ENCODE measurements at places on chromosomes 4 and X.

GRCh38 chr4:158484173-158484885 lies 37.4 kb upstream of the RXFP1 start:
- DNase-seq, result no peak

DNA sequence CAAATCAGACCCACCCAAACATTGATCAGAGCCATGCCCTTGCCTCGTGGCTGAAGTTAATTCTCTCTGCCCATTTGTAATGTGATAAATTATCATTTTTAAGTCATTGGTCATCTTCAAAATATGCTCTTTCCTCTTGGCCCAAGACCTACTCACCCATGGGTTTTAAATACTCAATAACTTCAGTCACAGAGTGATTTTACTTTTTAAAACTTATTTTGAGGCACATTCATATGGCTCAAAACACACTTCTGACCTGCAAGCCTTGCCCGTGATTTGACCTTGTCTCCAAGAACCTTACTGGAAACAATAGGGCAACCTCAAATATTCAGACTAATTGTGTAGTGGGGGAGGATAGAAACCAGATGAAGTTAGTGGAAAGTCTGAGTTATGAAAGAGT lies 176.2 kb upstream of the LNX1 start:
- no peak for DNase-seq

- no peak for DNase-seq
Measured at GRCh38 chr4:101960431-101960830, 169.9 kb downstream of the BANK1 start.

DNA sequence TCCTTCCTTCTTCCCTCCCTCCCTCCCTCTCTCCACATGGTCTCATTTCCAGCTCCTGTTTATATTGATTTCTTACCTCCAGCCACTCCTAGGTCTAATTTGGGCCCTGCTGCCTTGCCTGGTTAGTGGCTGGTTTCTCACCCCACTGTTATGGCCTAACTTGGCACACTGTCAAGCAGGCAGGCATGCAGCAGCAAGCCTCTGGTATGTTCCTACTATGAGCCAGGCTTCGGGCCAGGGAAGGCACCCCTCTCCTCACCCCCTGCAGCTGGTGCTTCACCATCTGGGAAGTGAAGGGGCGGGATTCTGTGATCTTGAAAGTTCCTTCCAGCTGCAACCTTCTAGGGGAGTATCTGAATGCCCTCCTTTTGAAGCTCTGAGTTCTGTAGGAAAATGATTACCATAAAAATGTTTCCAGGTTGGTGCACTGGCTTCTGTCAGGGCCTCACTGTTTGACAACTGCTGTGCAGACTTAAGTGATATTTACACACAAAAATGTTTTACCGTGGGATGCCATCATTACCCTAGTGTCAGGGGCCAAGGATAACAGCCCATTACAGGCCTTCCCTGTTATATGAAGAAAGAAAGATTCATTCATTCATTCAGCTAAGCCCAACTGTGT lies 10.1 kb upstream of the VMA21 start:
- DNase-seq, result no peak

DNA sequence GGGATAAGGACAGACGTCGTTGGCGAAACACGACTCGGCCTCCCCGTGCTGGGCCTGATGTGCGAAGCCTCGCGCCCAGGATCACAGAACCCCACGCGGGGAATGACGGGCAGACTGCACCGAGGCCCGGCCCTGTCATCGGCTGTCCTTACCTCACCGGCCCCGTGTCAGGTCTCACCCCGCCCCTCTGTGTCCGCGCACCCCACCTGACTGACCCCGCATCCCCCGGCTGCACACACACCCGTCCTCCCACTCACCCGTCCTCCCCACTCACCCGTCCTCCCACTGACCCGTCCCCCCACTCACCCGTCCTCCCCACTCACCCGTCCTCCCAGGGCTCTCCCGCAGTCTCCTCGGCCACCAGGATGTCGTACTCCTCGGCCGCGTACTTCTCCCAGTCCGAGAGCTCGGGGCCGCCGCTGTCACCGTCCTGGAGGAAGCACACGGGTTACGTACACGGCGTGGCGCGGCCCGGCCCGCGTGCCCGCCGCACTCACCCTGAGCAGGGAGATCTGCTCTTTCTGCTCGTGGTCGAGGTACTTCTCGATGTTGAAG lies 19.8 kb upstream of the GTPBP6 start:
- DNase-seq, result no peak

GRCh38 chrX:40112996-40113395 lies 15.2 kb upstream of the BCOR start:
- DNase-seq, result no peak
